ENCODE measurements at places on chromosomes 7 and 10.
A peak's percentile ranks its signal among the peaks of the same experiment; 100 is the strongest.

GRCh38 chr10:122044713-122045112, 55.8 kb downstream of the TACC2 start:
- DNase-seq: no peak

GRCh38 chr10:103452506-103453230, 498 bp upstream of the CALHM2 start:
- no peak for DNase-seq

DNA sequence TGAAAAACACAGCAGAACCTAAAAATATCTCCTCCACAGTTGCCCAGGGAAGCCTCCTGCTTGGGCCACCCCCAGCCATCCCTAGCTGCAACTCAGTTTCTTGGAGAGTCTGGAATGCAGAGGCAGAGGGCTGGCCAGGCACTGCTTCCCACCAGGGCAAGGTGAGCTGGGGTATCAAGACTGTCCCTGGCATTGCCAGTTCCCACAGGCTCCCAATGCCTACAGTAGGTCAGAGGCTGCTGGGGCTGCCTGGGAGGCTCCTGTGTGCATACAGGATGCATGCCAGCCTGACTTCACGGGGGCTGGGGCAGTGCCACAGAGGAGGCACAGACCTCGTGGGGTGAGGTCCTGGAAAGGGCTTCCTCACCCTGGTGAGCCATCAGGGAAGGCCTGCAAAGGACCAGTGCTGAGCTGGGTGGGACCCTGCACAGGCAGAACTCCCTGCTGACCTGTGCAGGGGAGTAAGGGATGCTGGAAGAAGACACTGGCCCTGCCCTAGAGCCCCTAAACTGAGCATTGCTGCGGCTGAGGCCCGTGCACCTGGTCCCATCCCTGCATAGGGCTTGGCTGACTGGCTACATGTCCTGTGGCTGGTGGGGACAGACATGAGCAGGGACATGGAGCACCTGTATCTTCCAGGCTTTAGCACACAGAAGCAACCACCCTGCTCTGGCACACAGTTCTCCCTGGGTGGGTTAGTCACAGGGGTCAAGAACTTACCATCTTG, 121.9 kb upstream of the RET start:
- peak; percentile 1 for DNase-seq

DNA sequence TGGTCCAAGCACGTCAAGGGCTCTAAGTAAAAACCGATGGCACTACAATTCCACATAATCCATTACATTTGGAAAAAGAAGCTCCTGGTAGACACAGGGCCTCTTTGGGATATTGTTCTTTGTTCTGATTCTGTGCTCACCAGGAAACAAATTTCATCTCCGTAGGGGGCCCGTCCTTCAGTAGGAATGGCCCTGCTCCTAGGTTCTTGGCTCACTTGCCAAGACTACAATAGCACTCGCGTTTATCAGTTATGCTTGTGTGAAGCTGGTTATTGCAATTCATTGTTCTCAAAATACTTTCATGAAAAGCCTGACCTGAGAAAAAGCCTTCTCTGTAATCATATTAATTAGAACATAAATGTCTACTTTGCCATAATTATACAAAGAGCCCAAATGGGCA, 10.3 kb upstream of the ZC3HAV1L start:
- no peak for DNase-seq

DNA sequence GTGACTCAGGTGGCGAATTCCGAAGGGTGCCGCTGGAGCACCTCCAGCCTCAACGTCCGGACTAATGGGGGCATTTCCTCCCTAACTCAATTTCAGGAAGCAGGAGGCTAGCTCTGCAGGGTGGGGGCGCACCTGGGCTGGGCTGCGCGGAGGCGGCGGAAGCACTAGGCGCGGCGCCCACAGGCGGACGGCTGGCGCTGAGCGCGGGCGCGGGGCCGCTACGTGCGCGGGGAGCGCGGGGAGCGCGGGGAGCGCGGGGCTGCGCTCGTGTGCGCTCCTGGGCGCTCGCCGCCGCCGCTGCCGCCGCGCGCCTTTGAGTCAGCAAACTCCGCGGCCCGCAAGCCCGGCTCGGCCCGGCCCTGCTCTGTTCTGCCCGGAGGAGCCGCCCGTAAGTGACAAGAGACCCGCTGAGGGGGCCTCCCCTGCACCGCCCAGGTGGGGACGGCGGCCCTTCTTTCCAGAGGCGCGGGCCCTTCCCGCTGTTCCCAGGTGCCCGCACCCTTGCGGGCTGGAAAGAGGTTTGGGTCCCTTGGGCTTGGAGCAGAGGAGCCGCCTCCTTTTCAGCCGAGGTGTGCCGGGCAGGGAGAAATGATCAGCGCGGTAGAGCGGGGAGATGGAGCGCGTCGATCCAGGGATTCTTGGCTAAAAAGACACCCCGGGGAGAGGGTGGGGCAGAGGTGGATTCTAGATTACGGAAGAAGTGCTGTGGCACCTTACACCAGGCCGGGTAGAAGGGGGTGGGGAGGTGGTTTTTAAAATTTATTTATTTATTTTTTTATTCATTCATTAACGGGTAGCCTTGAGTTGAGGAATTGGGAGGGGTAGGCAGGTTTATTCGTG, at the start of gene SNX10:
SNX10 (plus strand) TSS at position 164 of the 840 bp plus-strand sequence. CDS start 54,581 bp downstream, outside the sequence.
- DNase-seq: peak; percentile 59

Measured in AG20443 (cell line).